ENCODE measurements at places on chromosomes 4 and X. TPM values are rescaled to one million over a fixed set of nuclear protein-coding genes. Genes with fewer than 3 reads are reported as not detected.

- DNase-seq: no peak
These were observed 60.4 kb downstream of the CRLF2 start for GRCh38 chrX:1152090-1152489.

DNA sequence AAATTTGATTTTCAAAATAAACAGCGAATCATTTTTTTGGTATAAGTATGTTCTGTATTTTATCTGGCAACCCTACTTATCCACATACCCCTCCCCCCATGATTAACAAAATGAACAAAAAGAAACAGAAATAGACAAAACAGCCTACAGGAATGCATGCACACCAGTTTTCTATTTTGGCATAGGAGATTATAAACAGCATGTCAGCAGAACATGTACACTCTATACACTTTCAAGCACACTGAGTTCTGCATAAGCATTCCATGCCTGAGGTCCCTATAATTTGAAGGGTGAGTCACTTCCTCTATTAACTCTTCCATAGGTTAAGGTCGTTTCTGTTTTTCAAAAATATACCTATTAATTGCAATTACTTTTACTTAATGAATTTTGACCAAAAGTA is 28.0 kb upstream of the ZNF280C start:
- DNase-seq: no peak

- no peak for DNase-seq
These were observed 49.3 kb downstream of the SLC10A7 start for GRCh38 chr4:146472404-146472803.

DNA sequence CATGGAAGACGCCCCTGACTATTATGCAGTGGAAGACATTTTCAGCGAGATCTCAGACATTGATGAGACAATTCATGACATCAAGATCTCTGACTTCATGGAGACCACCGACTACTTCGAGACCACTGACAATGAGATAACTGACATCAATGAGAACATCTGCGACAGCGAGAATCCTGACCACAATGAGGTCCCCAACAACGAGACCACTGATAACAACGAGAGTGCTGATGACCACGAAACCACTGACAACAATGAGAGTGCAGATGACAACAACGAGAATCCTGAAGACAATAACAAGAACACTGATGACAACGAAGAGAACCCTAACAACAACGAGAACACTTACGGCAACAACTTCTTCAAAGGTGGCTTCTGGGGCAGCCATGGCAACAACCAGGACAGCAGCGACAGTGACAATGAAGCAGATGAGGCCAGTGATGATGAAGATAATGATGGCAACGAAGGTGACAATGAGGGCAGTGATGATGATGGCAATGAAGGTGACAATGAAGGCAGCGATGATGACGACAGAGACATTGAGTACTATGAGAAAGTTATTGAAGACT is 3.6 kb downstream of the TSPYL2 start:
- DNase-seq: no peak

- DNase-seq: no peak
These were observed 95.2 kb downstream of the MANBA start for GRCh38 chr4:102665527-102665926.

DNA sequence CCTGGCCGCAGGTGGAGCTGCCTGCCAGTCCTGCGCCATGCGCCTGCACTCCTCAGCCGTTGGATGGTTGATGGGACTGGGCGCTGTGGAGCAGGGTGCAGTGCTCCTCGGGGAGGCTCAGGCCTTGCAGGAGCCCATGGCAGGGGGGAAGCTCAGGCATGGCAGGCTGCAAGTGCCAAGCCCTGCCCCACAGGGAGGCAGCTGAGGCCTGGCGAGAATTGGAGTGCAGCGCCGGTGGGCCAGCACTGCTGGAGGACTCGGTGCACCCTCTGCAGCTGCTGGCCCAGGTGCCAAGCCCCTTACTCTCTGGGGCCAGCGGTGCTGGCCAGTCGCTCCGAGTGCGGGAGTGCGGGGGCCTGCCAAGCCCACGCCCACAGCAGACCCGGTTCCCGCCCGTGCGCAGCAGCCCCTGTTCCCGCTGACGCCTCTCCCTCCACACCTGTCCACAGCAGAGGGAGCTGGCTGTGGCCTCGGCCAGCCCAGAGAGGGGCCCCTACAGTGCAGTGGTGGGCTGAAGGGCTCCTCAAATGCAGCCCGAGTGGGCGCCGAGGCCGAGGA is 275.9 kb upstream of the FRG1 start:
- no peak for DNase-seq

- no peak for DNase-seq
These were observed 34.0 kb downstream of the LHFPL1 start for GRCh38 chrX:112645774-112646173.

DNA sequence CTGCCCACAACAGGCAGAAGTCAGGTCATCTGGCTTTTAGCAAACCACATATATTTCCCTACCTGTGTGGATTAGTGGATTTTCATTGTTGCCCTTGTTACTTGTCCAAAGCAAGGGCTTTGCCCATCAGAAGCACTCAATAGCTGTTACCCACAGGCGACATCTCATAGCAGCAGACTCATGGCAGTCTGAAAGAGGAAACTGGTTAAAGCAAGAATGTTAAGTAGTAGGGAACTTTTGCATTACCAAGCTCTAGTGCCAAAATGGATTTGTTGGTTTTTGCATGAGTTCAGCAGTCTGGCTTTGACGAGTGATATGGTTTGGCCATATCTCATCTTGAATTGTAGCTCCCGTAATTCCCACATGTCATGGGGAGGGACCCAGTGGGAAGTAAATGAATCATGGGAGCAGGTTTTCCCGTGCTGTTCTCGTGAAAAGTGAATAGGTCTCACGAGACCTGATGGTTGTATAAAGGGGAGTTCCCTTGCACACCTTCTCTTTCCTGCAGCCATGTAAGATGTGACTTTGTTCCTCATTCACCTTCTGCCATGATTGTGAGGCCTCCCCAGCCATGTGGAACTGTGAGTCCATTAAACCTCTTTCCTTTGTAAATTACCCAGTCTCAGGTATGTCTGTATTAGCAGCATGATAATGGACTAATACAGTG is 107.9 kb downstream of the GPR143 start:
- no peak for DNase-seq

GRCh38 chr4:2800691-2801596 is 8.1 kb downstream of the SH3BP2 start:
- DNase-seq: peak; percentile 83

- no peak for DNase-seq
These were observed 61.0 kb upstream of the EXOC1L start for GRCh38 chr4:55758570-55758969.

- DNase-seq: no peak
These were observed 3.3 kb downstream of the PLS3 start for GRCh38 chrX:115564243-115564642.

The PLP1 gene
- 0.46 TPM for total RNA-seq

The IRS4 gene
- total RNA-seq: 0.06 TPM

The RXFP1 gene
- 0.12 TPM for total RNA-seq

The PITX2 gene
- total RNA-seq: not detected

The RAB39B gene
- total RNA-seq: 1.7 TPM

The APLN gene
- total RNA-seq: 0.61 TPM
